Stimulated activated CD8-positive, alpha-beta memory T cell treated with anti-CD3 and anti-CD28 coated beads, Interleukin-15, amount 100 ng/mL, for 24 hours (primary cell): ENCODE measurements at places on chromosomes 2 and 18.

GRCh38 chr2:201971531-201972228 lies 62.0 kb upstream of the FZD7 start:
- DNase-seq, result no peak

DNA sequence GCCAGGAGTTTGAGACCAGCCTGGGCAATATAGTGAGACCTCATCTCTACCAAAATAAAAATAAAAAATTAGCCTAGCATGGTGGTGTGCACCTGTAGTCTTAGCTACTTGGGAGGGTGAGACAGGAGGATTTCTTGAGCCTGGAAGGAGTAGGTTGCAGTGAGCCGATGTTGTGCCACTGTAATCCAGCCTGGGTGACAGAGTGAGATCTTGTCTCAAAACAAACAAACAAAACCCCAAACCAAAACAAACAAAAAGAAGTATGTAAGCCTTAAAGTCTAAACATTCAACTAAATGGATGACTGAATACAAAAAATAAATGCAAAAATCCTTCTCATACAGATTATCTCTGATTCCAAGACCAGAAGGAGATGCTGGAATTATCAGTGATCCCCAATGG lies 58.6 kb downstream of the RAB31 start:
- no peak for DNase-seq

DNA sequence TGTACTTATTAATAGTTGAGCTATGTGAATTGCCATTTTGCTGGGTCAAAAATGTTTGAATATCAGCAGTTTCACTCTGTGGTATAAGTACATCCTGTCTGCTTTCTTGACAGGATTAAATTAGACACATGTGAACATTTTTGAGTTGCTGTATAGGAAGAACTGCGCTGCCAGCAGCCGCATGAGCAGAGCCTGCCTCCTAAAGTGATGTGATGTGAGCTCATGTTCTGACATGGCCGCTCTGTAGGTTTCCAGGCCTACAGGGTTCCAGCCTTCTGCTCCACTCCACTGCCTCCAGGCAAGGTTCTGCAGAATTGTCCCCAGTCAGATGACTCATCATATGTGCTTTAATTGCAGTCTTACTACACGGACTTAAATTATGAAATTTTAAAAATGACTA lies 119.7 kb upstream of the NFATC1 start:
- no peak for DNase-seq

GRCh38 chr2:60652832-60653340 lies 99.4 kb upstream of the BCL11A start:
- no peak for DNase-seq

DNA sequence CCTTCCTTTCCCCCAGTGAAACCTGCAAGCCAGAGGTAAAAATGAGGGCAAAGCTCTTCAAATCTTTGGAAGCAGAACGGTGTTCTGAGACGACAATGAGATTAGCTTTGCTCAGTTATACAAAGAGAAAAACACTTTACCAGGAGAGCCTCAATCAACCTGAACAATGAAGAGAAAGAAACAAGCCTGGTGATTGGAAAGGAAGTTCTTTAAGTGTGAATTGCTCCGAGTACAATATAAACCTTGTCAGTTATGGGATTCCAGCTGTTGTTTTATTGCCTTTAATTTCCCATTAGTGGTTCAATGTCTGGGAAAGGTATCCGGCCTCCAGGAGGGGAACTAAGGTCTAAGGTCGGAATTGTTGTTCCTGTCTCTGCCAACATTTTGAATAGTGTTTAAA lies 901.6 kb downstream of the EPHA4 start:
- DNase-seq, result no peak

GRCh38 chr2:168640039-168640438 lies 162.4 kb upstream of the NOSTRIN start:
- DNase-seq, result no peak

DNA sequence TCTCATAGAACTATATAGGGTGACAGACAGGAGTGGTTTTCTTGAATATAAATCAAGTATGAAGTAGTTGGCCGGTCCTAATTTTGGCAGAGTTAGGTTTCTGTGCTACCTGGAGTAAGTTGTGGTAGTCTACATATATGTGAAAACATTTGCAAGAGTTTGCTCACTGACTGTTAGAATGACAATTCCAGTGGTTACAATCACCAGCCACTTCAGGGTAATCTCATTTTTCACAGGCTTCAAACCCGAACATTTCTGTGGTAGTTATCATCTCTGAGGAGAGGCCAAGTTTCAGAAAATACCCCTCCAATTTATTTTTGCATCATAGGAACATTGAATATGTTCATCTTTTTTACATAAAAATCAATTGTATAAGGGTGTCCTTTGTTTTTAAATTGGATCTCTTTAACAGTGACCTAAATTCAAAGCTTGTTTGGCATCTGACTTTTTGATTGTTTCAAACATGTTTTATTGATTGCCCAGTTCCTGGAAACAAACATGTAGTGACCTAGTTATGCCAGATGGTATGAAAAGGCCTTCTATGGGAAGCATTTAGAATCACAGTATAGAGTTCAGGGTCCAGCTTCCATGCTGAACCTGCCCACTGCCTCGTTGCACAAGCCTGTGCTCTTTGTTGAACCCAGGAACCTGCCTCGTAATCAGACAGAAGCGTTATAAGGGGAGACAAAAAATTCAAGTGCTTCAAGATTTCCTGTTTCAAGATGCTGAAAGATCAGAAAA lies 250.6 kb downstream of the LTBP1 start:
- DNase-seq, result no peak

DNA sequence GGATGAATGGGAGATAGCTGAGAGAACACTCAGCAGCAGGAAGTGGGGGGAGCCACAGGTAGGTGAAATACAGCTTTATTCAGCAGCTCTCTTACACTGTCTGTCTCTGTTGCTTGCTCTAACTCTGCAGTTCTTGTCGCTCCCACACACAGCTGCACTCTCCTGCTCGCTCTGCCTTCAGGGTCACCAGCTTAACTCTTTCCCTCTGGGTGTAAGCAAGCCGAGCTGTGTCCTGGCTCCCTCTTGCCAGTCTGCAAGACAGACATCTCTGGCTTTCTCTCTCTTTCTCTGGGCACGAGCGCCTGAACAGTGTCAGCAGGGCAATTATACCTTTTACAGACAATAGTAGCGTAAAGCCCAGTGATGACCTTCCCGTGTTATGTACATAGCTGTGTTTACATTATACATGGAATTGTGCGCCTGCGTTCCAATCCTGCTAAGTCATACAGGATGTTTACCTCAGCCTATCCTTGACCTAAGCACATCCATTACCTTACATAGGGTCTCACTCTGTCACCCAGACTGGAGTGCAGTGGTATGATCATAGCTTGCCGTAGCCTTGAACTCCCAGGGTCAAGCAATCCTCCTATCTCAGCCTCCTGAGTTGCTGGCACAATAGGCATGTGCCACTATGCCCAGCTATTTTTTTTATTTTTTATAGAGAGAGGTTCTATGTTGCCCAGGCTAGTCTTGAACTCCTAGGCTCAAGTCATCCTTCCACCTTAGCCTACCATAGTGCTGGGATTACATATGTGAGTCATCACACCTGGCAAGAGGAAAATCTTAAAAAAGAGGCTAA lies 57.8 kb upstream of the CHN1 start:
- DNase-seq, result no peak

DNA sequence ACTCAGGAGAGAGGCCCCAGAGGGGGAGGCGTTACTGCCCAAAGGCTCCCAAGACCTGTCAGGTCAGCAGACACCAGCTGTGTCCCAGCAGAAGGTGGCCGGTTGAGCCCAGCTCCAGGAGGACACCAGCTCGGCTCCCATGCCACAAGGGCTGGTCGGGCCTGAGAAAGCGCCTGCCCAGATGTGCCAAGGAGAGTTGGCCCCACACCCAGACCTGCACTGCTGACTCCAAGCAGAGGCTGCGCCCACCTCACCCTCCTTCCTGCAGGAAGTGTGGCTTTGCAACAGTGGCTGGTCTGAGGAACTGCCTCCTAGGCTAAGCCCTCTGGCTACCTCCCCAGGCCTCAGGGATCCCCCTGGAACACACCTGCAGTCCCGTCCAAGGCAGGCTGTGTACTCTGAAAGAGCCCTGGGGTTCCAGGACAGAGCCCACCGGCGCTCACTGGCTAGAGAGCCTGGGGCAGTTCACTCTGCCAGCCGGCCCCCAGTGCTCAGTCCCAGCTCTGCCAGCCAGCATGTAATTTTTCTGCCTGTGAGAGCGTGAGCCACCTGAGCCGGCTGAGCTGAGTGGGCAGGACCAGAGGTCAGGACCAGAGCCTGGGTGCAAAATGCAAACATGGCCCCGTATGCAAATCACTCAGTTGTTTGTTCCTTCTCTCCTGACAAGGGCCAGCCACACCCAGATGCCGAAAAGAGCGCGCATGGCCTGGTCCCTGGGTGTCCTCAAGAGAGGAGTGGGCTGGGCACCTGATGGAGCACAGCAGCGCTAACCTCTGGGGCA lies 36.9 kb upstream of the PTMA start:
- DNase-seq, result no peak

GRCh38 chr18:8948471-8949149 lies 153.9 kb upstream of the NDUFV2 start:
- no peak for DNase-seq

DNA sequence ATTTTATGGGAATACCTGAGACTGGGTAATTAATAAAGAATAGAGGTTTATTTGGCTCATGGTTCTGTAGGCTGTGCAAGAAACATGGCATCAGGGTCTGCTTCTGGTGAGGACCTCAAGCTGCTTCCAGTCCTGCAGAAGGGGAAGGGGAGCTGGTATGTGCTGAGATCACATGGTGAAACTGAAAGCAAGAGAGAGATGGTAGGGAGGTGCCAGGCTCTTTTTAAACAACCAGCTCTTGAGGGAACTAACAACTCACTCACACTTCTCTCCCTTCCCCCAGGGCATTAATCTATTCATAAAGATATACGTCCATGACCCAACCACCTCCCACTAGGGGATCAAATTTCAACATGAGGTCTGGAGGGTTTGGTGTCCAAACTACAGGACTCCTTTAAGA lies 40.1 kb downstream of the AGPS start:
- DNase-seq, result no peak

DNA sequence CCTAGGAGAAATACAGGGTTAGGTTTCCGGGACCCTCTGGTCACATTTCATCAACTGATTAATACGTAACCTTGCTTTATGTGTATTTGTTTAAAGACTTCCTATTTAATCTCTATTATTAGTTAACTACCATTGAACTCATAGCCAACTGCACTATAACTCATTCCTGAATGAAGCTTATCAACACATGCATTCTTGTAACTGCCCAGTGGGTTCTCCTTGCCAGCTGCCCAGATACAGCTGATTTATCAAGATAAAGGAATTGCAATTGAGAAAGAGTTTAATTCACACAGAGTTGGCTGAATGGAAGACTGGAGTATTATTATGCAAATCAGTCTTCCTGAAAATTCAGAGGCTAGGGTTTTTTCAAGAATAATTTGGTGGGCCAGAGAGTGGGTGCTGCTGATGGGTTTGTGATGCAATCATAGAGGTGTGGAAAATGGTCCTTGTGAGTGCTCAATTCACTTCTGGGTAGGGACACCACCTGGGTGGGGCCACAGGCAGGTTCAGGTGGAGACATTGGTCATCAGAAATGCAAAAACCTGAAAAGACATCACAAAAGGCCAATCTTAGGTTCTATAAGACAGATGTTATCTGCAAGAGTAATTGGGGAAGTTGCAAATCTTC lies 21.1 kb upstream of the NOSTRIN start:
- DNase-seq, result no peak
